ENCODE measurements at places on chromosomes 1 and 21. TPM values are rescaled to one million over a fixed set of nuclear protein-coding genes. Genes with fewer than 3 reads are reported as not detected.

DRAXIN gene
- polyA plus RNA-seq, result 0.07 TPM

FLG2 gene
- not detected for polyA plus RNA-seq

ACTL8 gene
- not detected for polyA plus RNA-seq

DNA sequence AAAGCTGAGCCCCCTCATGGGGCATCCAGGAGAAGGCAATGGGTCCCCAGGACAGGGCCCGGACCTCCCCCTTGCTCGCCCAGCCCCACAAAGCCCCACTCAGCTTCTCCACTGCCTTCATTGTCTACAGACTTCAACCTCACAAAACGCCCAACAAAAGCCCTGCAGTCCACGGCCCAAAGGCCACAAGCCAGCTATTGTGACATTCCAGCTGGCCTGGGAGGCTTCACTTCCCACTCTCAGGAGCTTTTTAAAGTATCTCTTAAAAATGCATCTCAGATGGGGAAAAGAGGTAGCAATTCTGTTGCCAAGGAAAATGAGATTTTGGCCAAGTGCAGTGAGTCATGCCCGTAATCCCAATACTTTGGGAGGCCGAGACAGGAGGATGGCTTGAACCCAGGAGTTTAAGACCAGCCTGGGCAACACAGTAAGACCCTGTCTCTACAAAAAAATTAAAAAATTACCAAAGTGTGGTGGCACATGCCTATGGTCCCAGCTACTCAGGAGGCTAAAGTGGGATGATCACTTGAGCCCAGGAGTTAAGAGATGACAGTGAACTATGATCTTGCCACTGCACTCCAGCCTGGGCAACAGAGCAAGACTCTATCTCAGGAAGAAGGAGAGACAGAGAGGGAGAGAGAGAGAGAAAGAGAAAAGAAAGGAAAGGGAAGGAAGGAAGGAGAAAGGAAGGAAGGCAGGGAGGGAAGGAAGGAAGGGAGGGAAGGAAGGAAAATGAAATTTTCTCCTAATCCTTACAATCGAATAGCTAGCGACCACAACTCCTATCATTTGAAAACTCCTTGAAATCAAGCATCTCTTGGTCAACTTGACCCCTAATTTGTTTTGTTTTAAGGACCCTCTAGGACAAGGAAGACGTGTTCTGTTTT lies 31.4 kb upstream of the TARDBP start:
- peaks cover 19% of the 10 kb centered on the region for H3K4me1 ChIP-seq
- H3K36me3 ChIP-seq, result no peaks in the 10 kb centered on the region
- H3K27me3 ChIP-seq, result no peaks in the 10 kb centered on the region
- H3K4me3 ChIP-seq, result no peak overlapping the region
- no peak for DNase-seq

- H3K27me3 ChIP-seq, result no peaks in the 10 kb centered on the region
- H3K4me1 ChIP-seq, result no peaks in the 10 kb centered on the region
- no peak overlapping the region for H3K27ac ChIP-seq
- no peaks in the 10 kb centered on the region for H3K36me3 ChIP-seq
- DNase-seq, result no peak
These were observed 151.2 kb downstream of the NRIP1 start for GRCh38 chr21:14913638-14914037.
